ENCODE measurements at places on chromosomes 4 and X. TPM values are rescaled to one million over a fixed set of nuclear protein-coding genes. Genes with fewer than 3 reads are reported as not detected.

DNA sequence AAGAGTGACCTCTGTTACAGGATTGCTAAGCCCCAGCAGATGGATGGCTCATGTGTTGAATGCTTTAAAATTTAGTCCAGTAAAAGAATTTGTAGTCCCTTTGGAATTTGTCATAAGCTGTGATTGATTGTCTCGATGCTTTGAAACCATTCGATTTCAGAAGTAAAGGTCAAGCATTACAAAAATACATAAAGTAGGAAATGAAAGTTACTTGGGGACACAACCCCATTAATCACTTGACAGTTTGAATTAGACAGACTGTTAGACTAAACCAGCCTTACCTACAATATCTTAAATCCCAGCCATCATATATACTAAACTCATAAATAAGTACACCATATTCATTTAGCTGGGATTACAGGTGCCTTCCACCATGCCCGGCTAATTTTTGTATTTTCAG, 6.6 kb downstream of the REST start:
- no peak overlapping the region for H3K4me3 ChIP-seq
- H3K36me3 ChIP-seq = peaks cover 8% of the 10 kb centered on the region
- H3K27ac ChIP-seq = no peak overlapping the region
- peaks cover 9% of the 10 kb centered on the region for H3K27me3 ChIP-seq

GRCh38 chr4:95544113-95545103, 4.4 kb downstream of the UNC5C start:
- H3K4me3 ChIP-seq = no peak overlapping the region
- no peak overlapping the region for H3K27ac ChIP-seq
- H3K4me1 ChIP-seq = peaks cover 16% of the 10 kb centered on the region
- H3K27me3 ChIP-seq = peaks cover 10% of the 10 kb centered on the region
- no peak for DNase-seq
- no peaks in the 10 kb centered on the region for H3K36me3 ChIP-seq

- H3K36me3 ChIP-seq = no peaks in the 10 kb centered on the region
- no peak overlapping the region for H3K27ac ChIP-seq
- DNase-seq = no peak
- H3K27me3 ChIP-seq = no peaks in the 10 kb centered on the region
- no peaks in the 10 kb centered on the region for H3K4me1 ChIP-seq
- no peak overlapping the region for H3K4me3 ChIP-seq
Measured at GRCh38 chr4:23388255-23388654, 501.6 kb downstream of the PPARGC1A start.

DNA sequence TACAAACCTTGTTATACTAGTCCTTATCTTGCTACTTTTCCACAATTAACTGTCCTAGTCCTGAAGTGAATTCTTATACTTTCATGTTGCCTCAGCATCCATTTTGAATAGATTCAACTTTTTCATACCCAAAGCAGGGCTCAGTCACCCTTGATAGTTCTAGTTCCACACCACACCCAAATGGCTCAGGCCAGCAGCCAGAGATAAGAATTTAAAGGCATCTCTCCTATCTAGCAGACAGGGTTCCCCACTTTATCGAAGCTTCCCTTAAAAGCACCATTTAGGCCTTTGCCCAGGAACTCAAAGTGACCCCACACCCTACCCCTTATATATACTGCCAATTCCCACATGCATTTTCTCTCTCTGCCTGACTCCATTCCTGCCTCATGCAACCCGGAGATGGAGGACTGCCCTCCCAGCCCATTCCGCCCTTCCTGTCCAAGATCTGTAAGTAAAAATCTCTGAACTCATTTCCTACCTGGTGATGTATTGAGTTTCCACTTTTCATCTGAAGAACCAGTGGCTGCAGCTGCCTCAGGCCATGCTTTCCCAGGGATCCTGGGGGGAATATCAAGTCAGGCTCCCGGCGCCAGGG, 63.7 kb upstream of the TXK start:
- H3K4me1 ChIP-seq = peaks cover 27% of the 10 kb centered on the region
- DNase-seq = no peak
- peaks cover 4% of the 10 kb centered on the region for H3K27me3 ChIP-seq
- H3K27ac ChIP-seq = no peak overlapping the region
- H3K36me3 ChIP-seq = no peaks in the 10 kb centered on the region

DNA sequence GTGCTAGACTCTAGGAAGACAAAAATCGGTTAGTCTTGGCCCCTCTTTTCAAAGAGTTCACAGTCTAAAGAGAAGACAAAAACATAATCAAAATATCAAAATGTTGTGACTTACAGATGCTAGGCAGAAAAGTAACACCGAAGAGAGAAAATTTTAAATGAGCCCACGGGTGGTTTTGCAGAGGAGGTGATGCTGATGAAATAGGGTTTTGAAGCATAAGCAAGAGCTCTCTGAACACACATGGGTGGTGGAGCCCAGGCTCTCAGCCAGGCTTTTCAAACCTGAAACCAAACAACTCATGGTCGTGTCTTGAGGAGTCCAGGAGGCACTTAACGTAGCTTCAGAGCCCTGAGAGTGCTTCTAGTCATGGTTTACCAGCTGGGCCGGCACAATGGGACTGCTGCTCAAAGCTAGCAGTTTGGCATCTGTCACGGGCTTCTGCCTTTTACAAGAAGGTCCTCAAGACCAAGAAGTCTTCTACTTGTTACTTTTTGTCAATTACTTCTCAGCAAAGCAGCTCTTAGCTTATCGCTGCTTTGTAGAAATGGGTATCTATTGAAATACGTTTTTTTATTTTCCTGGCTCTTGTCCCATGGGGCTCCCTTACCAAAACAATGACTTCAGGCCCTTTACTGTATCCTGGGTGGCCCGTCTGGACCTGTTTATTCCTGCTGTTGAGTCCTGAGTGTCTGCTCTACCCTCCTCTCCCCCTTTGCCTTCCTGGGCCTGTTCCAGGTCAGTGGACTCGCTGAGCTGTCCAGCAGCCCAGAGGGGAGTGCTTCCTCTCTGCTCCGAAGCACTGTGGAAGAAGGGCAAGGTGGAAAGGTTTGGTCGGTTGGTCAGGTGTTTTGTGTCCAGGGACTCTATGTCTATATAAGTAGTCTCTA, 69.5 kb downstream of the TNIP2 start:
- peaks cover 52% of the 10 kb centered on the region for H3K36me3 ChIP-seq
- peaks cover 12% of the 10 kb centered on the region for H3K27me3 ChIP-seq
- DNase-seq = no peak
- no peaks in the 10 kb centered on the region for H3K4me1 ChIP-seq

DNA sequence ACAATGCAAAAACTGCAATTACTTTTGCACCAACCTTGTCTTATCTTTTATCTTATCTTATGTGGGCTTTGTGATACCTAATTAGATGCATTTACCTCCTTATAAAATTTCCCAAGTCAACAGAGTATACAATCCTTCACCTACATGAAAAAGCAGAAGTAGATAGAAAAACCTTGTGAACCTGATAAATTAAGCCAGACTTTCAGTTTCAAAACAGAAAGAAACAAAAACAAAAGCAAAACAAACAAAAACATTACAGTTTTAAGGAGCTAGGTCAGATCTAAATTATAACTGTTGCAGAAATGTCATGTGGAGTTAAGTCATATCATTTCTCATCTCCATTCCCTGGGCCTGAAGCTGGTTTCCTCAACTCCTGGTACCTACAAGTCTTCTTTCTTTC, 24.9 kb upstream of the CXXC4 start:
- no peaks in the 10 kb centered on the region for H3K27me3 ChIP-seq
- H3K36me3 ChIP-seq = no peaks in the 10 kb centered on the region
- H3K27ac ChIP-seq = no peak overlapping the region
- no peaks in the 10 kb centered on the region for H3K4me1 ChIP-seq
- no peak overlapping the region for H3K4me3 ChIP-seq

DNA sequence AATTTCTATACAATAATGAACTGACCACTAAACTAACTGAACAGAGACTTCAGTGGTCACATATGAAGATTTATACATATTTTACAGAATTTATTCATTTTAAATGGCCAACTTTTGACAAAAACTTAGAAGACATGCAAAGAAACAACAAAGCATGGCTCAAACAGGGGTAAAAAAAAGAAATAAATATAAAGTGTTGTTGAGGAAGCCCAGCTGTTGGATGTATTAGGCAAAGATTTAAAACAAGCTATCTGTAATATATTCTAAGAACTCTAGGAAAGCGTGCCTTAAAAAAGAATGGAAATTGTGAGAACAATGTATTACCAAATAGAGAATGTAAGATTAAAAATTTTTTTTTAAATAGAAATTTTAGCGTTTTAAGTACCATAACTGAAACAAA, 210.9 kb upstream of the HTR2C start:
- no peak overlapping the region for H3K4me3 ChIP-seq
- no peaks in the 10 kb centered on the region for H3K27me3 ChIP-seq
- no peaks in the 10 kb centered on the region for H3K4me1 ChIP-seq

GRCh38 chr4:23956601-23957364, 66.9 kb upstream of the PPARGC1A start:
- H3K27me3 ChIP-seq = no peaks in the 10 kb centered on the region
- no peaks in the 10 kb centered on the region for H3K36me3 ChIP-seq

DNA sequence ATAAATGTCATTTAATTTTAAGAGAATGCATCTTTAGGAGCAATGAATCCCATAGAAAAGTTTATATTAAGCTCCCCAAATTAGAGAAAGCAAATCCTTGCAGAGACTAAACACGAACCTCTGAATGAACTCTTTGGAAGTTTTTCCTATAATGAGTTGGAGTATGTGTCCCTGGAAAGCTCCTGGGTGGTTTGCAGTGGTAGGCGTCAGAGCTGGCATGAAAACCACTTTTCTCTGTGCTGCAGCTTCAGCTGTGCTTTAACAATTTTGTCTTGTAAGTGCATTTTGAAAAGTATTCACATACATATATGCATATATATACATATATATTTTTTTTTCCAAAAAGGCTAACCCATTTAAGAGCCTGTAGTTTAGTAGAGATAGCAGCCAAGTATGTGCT, 148.7 kb upstream of the TBC1D9 start:
- H3K27ac ChIP-seq = no peak overlapping the region
- no peaks in the 10 kb centered on the region for H3K27me3 ChIP-seq
- H3K4me3 ChIP-seq = no peak overlapping the region
- H3K4me1 ChIP-seq = peaks cover 17% of the 10 kb centered on the region

- no peaks in the 10 kb centered on the region for H3K4me1 ChIP-seq
- H3K27me3 ChIP-seq = peaks cover 3% of the 10 kb centered on the region
- H3K27ac ChIP-seq = no peak overlapping the region
- H3K36me3 ChIP-seq = no peaks in the 10 kb centered on the region
Measured at GRCh38 chrX:121050781-121051180, 3.4 kb downstream of the GLUD2 start.

GRCh38 chrX:108558217-108558616, 118.6 kb downstream of the COL4A5 start:
- DNase-seq = no peak
- H3K27me3 ChIP-seq = no peaks in the 10 kb centered on the region
- no peak overlapping the region for H3K4me3 ChIP-seq
- H3K27ac ChIP-seq = no peak overlapping the region

DNA sequence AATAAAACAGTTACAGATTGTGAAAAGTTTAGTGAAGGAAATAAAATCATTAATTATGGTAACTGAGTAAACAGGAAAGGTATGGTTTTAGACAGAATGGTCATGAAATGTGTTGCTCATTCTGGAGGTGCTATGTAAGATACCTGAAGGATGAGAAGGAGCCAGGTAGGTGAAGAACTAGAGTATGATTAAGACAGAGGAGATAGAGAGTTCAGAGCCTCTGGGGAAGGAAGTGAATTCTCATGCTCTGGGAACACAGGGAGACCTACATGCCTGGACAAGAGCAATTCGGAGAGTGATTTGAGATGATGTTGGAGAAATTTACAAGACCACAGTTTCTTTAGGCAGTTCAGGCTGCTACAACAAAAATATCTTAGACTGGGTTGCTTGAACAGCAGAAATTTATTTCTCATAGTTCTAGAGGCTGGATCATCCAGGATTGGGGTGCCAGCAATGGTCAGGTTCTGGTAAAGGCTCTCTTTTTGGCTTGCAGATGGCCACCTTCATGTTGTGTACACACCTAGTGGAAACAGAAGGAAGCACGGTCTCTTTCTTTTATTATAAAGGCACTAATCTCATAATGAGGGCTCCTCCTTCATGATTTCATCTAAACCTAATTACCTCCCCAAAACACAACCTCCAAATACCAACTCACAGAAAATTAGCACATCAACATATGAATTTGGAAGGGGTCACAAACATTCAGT, 1416.1 kb downstream of the PCDH7 start:
- H3K27me3 ChIP-seq = no peaks in the 10 kb centered on the region
- no peak overlapping the region for H3K27ac ChIP-seq
- H3K4me1 ChIP-seq = peaks cover 5% of the 10 kb centered on the region
- no peak for DNase-seq
- H3K36me3 ChIP-seq = no peaks in the 10 kb centered on the region

- no peaks in the 10 kb centered on the region for H3K36me3 ChIP-seq
- DNase-seq = no peak
- peaks cover 16% of the 10 kb centered on the region for H3K4me1 ChIP-seq
- no peak overlapping the region for H3K4me3 ChIP-seq
Measured at GRCh38 chr4:181982856-181983255, 260.3 kb upstream of the TENM3 start.

The TMEM144 gene
- 5.7 TPM for total RNA-seq

The BST1 gene
- total RNA-seq = 12.6 TPM

The SASH3 gene
- not detected for total RNA-seq

The RIPPLY1 gene
- total RNA-seq = not detected

Data from endothelial cell (in vitro differentiated cells).